ENCODE measurements at places on chromosomes 5 and 9. TPM values are rescaled to one million over a fixed set of nuclear protein-coding genes. Genes with fewer than 3 reads are reported as not detected.

Gene PRDM9
- polyA plus RNA-seq = not detected

Gene C9orf57
- not detected for polyA plus RNA-seq

Gene ANKRD55
- polyA plus RNA-seq = 5.7 TPM

Gene PCDHA1
- polyA plus RNA-seq = not detected

Gene CTNND2
- not detected for polyA plus RNA-seq

Gene GLDC
- polyA plus RNA-seq = 0.33 TPM

Gene QRFP
- not detected for polyA plus RNA-seq

Gene MARCHF6
- polyA plus RNA-seq = 53.8 TPM

Gene AKNA
- polyA plus RNA-seq = 11.9 TPM

Gene SERF1A
- polyA plus RNA-seq = 3.6 TPM

Gene PGM5
- polyA plus RNA-seq = not detected

Gene ADAMTS12
- polyA plus RNA-seq = not detected

Gene RNF20
- polyA plus RNA-seq = 32.6 TPM

Gene LCN1
- not detected for polyA plus RNA-seq

Gene SLC2A6
- 2.2 TPM for polyA plus RNA-seq

Gene WDR5
- polyA plus RNA-seq = 17.8 TPM

Gene CHSY3
- not detected for polyA plus RNA-seq

Measured in CD4-positive, CD25-positive, alpha-beta regulatory T cell (primary cell).